ENCODE measurements at places on chromosomes 12 and 14.

DNA sequence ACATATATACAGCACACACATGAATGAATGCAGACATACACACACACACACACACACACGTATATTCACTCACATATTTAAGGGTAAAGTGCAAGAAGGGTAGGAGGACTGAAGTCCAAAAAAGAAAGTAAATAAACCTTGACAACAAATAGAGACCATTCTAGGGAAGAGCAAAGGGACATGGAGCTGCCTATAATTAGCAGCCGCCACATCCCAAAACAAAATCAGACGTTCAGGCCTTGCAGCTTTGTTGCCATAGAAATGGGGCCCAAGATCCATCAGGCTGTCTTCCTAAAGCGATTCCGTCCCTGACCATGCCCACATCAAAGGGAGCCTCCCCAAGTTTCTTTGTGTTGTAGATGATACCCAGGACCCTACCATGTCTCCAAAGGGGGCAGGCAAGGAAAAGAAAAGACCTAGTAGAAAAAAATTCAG, 703.5 kb upstream of the TBX3 start:
- DNase-seq = no peak

DNA sequence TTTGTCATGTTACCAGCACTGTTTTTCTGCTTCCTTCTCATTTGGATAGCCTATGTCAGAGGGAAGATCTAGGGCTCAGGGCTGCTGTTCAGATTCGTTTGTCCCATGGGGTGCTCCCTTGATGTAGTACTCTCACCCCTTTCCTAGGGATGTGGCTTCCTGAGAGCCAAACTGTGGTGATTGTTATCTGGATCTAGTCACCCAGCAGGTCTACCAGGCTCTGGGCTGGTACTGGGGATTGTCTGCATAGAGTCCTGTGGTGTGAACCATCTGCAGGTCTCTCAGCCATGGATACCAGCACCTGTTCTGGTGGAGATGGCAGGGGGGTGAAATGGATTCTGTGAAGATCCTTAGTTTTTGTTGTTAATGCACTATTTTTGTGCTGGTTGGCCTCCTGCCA, 5.5 kb upstream of the SERPINA11 start:
- no peak for DNase-seq

GRCh38 chr12:108309674-108310312, 29.3 kb downstream of the CMKLR1 start:
- no peak for DNase-seq

DNA sequence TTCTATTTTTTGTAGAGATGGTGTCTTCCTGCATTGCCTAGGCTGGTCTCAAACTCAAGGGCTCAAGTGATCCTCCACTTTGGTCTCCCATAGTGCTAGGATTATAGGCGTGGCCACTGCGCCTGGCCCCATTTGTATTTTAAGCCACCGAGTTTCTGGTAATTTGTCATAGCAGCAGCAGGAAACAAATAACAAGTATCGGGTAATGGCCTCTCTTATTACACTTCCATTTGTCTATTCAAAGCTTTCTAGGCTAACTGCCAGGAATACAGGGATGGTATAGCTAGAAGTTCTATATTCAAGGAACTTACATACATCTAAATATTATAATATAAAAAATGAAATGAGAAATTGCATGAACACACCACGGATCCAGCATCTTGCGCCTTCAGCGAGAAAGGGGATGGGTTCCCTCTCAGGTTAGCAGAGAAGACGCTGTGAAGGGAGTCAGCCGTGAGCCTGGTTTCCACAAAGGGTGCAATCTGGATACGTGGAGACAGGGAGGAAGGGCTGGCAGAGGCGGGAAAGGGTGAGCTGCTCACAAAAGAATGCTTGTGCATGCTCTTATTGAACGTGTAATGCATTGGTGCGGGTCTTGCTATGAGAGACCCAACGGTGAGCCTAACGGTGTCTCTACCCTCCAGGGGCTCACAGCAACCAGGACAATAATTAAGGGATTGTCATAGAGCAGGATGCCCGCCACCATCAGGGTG, 9.5 kb downstream of the BDKRB1 start:
- DNase-seq = no peak

GRCh38 chr12:63997198-63997597, 152.7 kb downstream of the SRGAP1 start:
- no peak for DNase-seq

- no peak for DNase-seq
Observed at GRCh38 chr14:34461334-34462131, 507 bp downstream of the SPTSSA start.

DNA sequence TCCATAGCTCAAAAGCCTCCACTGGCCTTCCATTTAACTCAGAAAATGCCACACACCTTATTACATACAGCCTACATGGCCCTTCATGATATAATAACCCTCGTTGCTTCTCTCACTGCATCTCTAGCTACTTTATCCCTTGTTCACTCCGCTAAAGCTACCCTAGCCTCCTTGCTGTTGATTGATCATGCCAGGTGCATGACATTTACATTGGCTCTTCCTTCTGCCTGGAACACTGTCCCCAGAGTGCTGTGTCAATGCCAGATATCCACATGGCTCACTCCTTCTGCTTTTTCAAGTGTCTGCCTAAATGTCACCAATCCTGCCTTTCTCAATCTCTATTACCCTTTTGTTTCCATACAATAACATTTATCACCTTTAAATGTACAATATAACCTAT, 58.3 kb downstream of the CAND1 start:
- no peak for DNase-seq
